ENCODE measurements at places on chromosomes 6 and 20.

GRCh38 chr6:60754879-60755278 lies 1531.1 kb downstream of the KHDRBS2 start:
- DNase-seq: no peak

DNA sequence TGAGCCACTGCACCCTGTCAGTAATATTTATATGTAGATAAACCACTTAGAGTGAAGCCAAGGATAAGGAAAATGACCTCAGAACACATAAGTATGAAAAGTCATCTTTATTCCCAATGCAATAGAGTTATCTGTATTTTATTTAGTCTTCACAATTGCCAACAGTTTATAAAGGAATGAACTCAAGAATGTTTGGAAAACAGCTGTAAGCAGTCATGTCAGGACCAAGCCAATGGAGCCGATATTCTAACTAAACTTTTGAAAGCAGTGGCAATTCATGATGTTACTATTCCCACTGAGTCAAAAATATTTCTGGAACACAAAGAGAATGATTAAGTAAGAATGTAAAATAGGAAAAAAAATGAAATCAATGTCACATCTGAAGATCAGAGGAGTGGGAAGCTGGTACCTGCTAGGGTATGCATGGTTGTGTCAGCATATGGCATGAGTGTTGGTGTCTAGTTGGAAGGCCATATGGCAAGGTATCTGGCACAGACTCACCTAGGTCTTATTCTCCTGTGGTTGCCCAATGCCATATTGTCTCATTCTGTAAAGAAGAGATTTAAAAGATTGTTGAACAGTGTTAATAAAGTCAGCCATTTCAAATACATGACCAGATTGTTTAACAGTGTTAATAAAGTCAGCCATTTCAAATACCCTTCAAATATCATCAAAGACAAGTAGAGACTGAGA lies 118.2 kb downstream of the ADAT2 start:
- no peak for DNase-seq

- no peak for DNase-seq
These were observed 7.8 kb upstream of the C2 start for GRCh38 chr6:31919624-31920303.

DNA sequence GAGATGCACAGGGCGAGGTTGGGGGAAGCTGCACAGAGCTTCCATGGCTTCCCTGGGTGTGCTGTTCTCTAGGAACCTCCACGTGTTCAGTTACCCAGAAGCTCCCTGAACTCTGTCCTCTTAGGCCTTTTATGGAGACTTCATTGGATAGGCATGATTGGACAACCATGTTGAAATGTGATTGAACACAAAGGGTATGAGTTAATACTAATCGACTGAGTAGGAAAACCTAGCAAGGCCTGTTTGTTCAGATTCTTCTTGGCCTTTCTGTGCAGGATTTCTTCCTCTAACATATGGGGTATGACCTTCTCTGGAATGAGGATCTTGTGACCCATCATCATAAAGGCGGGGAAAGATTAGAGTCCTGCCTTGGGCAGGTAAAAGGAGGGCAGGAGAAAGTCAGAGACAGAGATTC lies 70.7 kb upstream of the SMIM29 start:
- DNase-seq: no peak

GRCh38 chr6:3899970-3900439 lies 50.8 kb downstream of the FAM50B start:
- DNase-seq: no peak

DNA sequence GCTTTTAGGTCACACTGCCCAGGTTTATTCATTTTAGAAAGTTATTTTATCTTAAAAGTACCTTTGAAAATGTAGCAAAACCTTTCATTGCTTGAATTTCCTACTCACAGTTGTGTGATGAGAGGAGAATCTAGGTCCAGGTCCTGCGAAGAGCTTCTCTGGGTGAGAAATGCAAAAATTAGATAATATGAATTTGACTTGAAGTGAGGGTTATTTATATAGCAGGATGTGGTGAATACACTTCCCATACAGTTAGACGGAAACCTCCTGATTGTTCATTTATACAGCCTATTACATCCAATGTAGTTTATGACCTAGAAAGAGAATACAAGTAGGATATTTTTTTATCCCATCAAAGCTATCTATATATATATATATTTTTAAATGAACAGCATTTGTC lies 30.5 kb downstream of the CDKAL1 start:
- DNase-seq: no peak

- DNase-seq: no peak
These were observed 38.9 kb upstream of the STMND1 start for GRCh38 chr6:17062871-17063440.

DNA sequence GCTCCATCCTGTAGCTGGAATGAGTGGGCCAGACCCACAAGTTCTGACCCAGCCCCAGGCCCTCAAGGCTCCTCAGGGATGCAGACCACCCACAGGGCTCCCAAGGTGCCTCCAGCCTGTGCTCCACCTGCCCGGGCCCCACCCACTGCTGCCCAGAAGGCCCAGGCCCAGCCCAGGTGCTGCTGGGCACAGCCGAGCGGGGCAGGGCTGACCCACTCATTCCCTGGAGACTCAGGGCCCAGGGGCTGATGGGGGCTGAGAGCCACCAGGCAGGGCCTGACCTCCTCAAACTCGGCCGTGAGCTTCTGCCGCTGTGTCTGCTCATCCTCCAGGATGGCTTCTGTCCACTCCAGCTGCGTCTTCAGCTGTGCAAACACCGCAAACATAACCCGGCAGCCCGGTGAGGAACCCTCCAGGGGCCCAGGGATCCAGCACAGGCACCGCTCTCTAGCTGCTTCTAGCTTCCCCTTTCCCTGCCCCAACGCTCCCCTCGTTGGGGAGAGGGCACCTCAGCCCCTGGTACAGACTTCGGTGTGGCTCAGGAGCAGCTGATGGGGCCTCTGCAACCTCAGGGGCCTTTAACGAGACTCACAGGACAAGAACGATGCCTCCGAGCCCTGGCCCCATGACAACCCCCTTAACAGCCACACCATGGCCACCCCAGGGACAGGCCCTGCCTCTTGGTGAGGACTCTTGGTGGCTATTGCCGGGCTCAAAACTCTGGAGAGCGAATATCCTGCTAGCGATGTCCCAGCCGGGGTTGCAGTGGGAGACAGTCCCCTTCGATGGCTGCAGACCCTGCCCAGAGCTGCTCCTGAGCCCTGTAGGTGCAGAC lies 46.0 kb downstream of the DSTN start:
- DNase-seq: no peak

DNA sequence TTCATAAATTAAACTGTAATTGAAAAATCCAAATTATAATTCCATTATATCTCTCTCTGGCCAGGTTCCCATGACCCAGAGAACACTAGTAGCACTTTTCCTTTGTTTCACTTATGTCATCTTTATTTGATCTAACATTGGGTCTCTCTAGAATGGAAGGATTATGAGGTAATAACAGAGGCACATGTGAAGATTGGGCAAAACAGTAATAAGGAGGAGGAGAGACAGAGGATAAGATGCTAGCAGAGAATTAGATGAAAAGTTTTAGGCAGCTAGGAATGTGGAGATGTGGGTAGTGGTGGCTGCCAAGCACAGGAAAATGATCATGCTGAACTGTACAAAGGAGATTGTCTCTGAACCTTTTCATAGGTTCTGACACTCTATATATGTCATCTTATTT lies 3.3 kb downstream of the TAB2 start:
- DNase-seq: no peak

DNA sequence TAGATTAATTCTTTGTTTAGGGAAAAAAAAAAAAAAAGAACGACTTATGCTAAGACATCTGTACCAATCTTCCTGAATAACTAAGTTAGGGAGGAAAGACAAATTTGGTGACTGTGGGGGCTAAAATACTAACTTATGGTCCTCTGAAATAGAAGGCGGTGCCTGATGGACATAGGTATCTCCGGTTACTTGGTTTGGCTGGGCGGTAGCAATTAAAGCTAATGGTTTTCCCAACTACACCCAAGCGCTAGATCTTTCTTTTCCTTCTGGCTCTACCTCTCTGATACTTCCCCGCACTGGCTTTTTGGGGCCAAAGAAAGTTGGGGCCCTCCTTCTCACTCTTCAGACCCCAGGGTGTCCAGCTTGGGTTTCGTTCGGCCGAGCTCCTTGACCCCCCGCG lies 1.0 kb upstream of the RBM24 start:
- DNase-seq: no peak

DNA sequence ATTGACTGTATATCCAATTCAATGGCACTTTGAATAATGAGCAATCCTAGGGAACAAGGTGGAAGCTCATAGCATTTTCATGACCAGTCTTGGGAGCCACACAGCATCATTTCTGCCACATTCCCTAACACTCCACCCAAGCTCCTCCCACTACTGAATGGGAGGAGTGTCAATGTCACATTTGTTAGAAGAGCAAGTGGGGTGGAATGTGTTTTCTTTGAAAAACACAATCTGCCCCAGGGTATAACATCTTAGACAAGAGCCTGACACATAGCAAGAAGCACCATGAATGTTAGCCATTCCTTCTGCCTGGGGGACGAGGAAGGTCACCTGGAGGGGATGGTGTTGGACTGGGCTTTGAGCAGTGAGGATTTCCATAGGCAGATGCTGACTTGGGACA lies 258.3 kb upstream of the PMEPA1 start:
- no peak for DNase-seq

DNA sequence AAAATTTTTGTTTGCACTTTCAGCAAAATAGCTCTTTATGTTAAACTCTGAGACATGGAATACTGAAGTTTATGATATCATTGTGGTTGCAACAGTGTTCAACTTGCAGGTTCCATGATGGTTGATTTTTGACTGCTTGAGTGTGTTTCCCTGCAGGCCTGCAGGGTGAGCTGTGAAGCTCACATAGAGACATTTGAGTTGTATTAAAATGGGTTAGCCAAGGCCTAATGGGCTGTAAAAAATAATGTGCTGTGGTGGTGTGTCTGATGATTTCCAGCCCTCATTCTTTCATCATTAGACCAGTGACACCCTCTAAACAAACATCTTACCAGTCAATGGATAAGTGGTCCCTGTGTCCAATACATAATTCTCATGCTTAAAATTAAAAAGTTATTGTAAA lies 321.4 kb downstream of the FARS2 start:
- no peak for DNase-seq

GRCh38 chr6:106572436-106572835 lies 56.9 kb downstream of the RTN4IP1 start:
- no peak for DNase-seq

DNA sequence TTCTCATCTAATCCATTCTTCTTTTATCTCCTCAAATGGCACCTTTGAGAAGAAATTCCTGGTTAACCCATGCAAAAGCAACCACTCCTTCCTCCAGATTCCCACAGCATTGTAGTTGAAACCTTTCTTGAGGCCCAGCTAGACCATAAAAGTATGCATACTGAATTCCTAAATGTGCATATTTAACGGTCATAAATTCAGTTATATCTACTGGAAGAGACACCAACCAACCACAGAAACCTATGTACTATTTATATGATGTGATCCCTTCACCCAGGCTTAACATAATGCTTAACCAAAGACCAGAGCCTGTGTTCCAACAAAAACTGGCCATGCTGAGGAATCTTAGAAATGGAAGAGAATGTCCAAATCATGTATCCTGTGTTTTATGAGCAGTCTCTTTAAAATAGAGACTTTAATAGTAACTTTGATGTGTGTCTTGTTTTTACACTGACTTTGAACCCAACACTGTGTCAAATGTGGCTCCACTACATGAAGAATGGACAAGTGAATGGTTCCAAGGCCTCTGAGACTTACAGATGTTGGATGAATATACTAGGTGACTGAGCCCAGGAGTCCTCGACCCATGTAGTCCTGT lies 11.4 kb upstream of the TAF8 start:
- no peak for DNase-seq

GRCh38 chr6:131823276-131823902 lies 15.6 kb downstream of the ENPP1 start:
- no peak for DNase-seq

DNA sequence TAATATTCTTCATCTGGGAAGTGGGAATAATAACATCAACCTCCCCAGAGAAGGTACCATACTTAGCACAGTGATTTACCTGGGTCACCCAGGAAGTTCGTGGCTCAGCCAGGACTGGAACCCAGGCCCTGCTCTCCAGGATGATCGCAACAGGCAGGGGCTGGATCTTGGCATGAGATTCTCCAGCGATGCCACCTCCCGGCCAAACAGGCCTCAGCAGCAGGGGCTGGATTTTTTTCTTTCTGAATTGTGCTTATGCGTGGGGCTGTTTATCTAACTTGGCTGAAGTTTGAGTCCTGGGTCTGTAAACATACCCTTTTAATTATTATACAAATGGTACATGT lies 129.5 kb upstream of the PTPN1 start:
- no peak for DNase-seq

DNA sequence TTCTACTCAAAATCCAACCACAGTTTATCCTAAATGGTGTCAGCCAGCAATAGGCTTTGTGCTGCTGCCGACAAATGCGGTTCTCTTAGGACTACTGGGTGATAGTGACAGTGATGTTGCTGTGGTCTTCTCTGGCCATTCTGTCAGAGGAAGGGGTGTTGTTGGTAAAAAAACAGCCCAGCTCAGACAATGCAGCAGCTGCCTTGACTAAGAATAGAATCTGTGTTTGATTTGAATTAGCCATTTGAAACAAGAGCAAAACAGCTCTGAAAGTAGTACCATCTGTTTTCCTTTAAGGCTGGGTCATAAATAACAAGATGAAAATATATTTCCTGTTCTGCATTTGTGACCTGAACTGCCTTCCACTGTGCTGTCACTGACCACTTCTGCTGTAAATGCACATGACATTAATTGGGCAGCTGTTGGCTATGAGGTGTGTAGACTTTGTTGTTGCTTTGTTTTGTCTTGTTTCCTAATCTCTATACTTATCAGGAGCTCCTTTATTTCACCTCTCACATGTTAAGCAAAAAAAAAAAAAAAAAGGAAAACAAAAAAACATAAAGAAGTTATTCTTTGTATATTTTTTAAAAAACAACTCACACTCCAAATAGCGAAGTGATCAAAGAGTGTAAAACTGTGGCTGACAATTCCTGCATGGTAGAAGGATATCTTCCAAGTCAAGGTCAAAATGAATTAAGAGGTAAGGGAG lies 497.8 kb upstream of the ARID1B start:
- no peak for DNase-seq

- no peak for DNase-seq
These were observed 65.5 kb downstream of the SOBP start for GRCh38 chr6:107555449-107555848.

- DNase-seq: peak; percentile 37
These were observed 174.3 kb upstream of the TNFAIP3 start for GRCh38 chr6:137692806-137693205.

DNA sequence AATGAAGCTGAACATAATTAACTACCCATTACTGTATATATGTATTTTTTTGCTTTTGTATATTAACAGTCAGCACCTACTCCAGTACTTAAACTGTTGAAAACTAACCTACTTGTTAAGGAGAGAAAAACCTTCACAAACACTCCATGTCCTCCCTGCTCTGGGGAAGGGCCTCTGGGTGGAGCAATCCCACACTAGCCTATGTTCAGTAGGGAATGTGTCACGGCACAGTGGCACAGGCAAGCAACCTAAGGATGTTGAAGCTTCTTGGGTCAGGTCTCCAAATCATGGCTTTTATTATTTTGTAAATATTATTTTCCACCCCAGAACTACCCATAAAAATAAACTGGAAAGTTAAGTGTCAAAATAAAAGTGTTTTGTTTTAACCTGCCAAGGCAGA lies 5.3 kb downstream of the MAN1A1 start:
- DNase-seq: no peak

GRCh38 chr6:12103158-12103557 lies 91.0 kb downstream of the HIVEP1 start:
- DNase-seq: no peak

GRCh38 chr6:152094992-152095592 lies 287.6 kb downstream of the ESR1 start:
- peak; percentile 99 for DNase-seq

- DNase-seq: no peak
These were observed 77.6 kb downstream of the WASF1 start for GRCh38 chr6:110101885-110102284.

GRCh38 chr6:53829698-53830221 lies 35.0 kb downstream of the LRRC1 start:
- no peak for DNase-seq
